Left renal pelvis (tissue), 4 donors: ENCODE measurements at places on chromosomes 1 and 21.

- DNase-seq, result peak; percentile 1
These were observed 510 bp upstream of the GNG5 start for GRCh38 chr1:84506729-84507453.

- DNase-seq, result no peak
These were observed 123.4 kb downstream of the RIPK4 start for GRCh38 chr21:41643246-41643966.

GRCh38 chr21:41142051-41142795 is 25.7 kb upstream of the BACE2 start:
- no peak for DNase-seq

DNA sequence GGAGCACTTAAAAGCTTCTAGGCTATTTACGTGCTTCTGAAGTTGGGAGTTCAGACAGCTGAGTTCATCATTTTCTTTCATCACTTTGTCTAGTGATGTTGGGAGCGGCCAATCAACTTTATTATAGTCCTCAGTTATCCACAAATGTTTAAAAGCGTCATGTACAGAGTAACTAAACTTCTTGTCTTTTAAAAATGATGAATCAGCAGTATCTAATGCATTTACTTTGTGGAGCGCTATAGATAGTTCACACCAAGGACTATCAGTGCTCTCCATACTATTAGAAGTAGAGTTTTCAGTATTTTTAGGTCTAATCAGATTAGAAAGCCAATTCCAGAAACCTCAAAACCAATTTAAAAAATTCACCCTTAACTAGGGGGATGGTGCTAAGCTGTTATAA is 778.7 kb upstream of the PRMT6 start:
- DNase-seq, result no peak

GRCh38 chr21:22145545-22145944 is 1147.3 kb downstream of the NCAM2 start:
- DNase-seq, result no peak

DNA sequence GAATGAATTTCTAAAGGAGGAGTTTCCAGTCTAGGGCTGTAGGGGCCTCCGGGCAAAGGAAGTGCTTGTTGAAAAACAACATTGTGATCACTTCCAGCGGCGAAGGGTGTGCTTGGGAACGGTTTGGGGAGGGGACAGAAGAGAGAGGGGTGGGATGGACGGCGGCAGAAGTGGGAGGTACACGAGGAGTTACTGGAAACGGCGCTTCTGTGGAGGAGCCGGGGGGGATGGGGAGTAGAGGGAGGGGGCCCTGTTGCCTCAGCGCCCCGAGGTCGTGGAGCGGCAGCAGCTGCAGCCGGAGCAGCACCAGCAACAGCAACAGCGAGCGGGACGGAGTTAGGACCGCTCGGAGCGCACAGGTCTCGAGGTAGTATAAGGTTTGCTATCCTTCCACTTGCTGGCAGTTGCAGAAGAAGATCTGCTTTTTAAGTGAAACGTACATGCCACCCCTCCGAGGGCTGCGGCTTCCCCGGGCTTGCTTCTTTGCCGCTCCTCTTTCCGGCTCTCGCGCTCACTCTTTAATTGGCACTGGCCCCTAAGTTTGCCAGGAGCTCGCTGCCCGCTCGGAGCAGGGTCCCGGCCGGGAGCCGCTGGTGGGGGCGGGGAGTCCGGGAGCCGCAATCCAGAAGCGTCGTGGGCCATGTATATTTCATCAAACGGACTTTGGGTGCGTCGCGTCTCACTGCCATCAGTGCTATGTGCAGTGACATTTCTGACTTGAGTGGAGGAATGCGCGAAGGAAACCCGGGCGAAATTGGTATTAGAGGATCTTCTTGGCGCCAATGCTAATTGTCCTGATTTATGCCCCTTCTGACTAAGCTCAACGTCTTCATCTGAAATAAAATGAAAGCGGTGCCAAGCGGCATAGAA is 771 bp upstream of the NTNG1 start:
- DNase-seq, result no peak

DNA sequence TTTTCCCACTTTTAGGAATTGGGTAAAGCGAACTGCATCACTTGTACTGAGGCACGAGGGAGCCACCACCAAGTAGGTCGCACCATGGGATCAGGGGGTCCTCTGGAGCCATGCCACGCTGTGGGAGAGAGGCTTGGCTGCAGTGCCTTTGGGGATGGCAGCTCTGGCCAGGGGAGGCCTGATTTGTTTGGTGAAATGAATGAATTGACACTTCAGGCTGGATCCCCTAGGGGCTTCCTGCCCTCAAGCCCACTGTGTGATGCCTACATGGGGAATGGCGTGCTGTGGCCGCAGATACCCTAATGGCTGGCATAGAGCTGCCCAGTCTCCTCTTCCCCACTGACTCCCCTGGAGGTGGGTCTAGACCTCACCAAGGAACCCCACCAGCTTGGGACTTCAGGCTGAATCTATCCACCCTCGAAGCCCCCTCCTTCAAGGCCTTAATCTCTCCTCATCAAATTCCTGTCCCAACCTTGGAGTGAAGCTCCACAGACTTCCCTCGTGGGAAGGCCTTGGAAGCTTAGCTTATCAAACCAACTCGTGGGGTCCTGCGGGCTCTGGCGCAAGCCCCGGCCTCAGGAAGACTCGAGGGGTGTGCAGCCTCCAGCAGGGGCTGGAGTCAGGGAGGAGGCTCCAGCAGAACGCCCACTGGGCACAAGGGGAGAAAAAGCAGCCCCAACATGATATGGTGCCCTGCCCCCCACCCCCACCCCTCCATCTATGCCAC is 64.6 kb downstream of the VWA5B1 start:
- no peak for DNase-seq

- no peak for DNase-seq
These were observed 216.9 kb downstream of the MATN1 start for GRCh38 chr1:30506291-30507015.

DNA sequence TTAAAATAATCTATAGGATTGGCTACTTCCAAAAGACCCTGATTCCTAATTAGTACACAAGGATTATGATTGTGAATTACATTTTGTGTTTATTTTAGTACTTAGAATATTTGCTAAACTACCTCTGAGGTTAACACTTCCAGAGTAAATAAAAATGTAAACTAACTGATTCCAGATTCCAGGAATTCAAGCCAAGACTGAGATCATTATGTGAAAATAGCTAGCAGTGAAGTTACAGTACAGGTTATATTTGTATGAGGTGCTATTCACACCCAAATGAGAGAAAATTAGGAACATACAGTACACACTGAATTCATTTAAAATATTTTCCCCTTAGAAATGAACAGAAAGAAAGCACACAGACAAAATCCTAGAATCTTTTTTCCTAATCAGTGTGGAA is 28.8 kb downstream of the TTLL7 start:
- no peak for DNase-seq

GRCh38 chr1:160581961-160582360 is 2.7 kb upstream of the CD84 start:
- no peak for DNase-seq

GRCh38 chr1:94852788-94853187 is 32.6 kb downstream of the SLC44A3 start:
- no peak for DNase-seq

DNA sequence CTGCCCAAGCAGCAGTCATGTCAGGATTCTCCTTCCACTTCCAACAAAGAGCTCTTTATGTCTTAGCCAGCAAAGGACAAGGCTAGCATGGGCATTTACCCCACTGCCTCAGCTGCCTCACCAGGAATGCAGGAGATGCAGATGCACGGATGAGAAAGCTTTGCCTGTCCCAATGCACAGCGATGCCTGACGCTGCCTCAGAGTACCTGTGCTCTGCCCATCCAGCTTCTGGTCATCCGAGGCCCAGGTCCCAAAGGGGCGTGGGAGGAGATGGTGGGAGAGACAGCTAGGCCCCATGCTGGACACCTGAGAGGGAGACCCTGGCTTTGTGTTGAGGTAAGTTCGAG is 59.0 kb downstream of the IRF2BP2 start:
- DNase-seq, result no peak

DNA sequence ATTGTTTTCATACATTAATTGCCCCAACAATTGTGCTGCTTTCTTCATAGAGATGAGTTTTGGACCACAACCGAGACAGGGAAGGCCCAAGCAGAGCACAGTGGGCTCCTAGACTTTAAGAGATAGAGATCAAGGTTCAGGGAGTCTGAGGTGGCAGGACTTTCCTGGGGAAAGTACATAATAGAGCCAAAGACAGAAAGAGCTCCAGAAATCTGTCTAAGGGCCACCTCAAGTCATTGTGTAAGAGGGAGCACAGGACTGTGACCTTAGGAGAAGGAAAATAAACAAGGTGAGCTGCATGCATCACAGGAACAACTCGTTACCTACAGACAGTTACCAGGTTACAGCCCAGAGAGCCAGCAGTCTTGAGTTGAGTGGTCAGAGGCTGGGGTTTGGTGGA is 41.3 kb upstream of the CR2 start:
- no peak for DNase-seq

DNA sequence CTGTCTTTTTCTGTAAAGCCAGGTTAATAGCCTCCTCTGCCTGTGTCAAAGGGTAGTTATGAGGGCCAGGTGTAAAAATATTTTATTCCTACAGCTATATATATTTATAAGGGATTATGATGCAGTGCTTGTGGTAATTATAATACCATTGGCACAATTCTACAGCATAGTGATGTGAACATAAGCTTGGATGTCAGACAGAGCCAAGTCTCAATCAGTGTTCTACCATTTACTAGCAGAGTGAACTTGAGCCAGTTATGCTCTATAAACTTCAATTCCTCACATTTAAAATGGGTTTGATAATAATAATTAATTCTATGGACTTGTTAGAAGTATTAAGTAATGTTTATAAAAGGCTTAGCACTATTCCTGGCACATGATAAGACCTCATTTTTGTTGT is 151.5 kb upstream of the L1TD1 start:
- no peak for DNase-seq

DNA sequence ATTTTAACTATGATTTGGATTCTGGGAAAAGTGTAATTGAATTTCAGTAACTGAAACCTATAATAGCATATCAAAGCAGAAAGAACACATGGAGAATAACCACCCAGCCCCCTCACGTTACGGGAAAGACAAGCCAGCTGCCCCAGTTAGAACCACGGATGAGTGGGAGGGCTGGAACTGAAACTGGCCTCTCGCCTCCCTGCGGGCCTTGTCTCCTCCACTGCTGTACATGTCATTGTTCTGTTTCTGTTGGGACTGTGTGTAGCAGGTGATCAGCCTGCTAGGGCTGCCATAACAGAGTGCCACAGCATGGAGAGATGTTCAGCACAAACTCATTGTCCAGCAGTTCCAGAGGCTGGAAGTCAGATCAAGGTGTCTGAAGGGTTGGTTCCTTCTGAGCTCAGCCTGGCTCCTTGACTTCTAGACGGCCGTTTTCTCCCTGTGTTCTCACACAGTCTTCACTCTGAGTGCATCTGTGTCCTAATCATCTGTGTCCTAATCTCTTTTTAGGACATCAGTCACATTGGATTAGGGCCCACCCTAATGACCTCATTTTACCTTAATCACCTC is 52.4 kb downstream of the MAP3K21 start:
- DNase-seq, result no peak

GRCh38 chr1:81797701-81798100 is 3.0 kb upstream of the ADGRL2 start:
- DNase-seq, result no peak

DNA sequence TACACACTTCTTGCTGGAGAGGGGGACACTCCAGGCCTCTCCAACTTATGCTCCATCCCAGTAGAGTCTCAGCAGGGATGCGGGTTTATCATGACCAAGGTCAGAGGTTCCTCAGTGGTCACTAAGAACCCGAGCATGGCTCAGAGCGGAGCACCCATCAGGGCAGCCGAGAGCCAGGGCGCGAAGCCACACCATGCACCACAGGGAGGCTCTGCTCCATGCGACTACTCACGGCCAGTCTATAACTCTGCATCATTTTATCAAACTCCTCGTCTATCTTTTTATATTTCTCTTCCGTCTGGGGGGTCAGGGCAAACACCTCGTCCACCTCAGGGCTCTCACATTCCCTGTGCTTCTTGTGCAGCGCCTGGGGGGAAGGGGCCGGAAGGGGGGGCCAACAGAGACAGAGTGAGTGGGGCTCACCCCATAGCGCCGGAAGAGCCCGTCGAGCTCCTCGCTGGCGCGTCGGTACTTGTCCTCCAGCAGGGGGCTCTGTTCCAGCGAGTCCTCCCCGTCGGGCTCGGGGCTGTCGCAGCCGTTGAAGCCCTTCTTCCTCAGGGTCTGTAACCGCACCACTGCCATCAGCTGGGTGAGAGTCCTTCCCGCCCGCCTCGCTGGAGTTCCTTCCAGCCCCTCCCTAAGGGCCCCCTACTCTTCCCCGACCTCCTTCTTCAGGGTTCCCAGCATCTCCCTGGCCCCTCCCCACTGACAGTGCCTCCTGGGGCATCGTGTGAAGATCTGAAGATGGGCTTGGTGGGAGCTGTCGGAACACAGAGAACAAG is 20.0 kb downstream of the MEF2D start:
- DNase-seq, result no peak

GRCh38 chr1:196732526-196732925 is 42.1 kb upstream of the CFHR3 start:
- no peak for DNase-seq

DNA sequence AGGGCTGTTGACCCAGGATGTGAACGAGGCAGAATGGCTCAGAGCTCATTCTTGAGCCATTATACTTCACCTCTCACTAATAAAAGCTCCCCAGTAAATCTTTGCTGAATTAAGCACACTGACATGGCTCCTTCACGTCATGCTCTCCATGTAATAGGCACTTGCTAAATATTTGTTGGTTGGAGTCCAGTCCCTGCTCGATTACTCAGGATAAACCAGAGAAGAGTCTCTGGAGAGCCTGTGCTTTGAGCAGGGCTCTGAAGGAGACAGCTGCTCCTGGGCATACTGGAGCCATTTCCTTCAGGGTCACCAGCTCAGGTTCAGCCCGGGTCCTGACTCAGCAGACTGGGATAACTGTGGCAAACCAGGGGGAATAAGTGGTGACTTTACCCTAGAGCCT is 46.9 kb downstream of the HLX start:
- DNase-seq, result no peak

DNA sequence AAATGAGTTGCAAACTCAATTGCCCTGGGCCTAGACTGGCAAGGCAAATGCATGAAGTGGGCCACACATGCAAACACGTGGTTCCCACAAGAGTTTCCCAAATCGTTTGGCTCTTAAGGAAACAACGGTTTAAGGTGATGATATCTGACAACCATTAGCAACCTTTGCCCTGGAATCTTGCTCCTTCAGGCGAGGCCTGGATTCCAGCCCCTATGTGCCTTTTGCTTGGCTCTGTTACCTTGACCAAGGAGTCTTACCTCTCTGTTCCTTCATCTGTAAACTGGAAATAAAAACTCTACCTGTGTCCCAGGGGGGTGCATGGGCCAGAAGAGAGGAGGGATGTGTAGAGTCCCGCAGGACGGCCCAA is 72.1 kb upstream of the CASZ1 start:
- DNase-seq, result no peak
